ENCODE measurements at places on chromosomes 4 and X.

DNA sequence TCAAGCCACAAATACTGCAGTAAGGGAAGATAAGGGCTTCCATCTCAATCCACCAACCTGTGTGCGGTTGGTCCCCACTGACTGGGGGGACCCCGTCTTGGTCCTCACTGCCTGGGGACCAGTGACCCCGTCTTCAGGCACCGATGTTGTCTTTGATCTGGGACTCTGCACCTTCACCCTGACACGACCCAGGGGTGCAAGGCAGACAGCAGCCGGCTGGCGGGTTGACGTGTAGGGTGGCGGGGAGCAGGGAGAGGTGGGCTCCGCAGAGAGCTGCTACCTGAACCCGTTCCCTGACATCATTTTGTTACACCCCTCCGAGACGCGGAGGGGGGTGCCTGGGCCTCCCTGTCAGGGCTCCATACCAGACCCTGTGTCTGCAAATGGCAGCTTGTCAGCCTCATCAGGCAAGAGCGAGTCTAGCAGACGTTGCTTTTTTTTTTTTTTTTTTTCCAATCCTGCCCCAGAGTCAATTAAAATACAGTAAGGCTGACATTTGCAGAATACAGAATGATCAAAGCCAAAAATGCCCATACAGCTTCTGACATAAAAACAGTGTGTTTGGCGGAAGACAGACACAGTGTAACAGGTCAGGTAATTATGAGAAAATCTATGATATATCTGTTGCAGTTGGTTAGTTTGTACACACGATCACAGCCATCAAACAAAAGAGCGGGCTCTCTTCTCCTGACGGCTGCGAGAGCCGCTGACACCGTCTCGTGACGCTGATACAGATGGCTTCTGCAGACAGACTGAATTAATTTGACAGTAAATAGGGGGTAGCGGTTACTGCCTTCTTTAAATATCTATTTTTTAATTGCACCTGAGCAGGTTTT is 118.6 kb downstream of the CRLF2 start:
- no peak for DNase-seq

GRCh38 chr4:90148574-90149148 is 21.5 kb downstream of the CCSER1 start:
- no peak for DNase-seq

GRCh38 chr4:111334361-111334760 is 711.5 kb upstream of the PITX2 start:
- no peak for DNase-seq

GRCh38 chr4:23828020-23828715 is 61.7 kb downstream of the PPARGC1A start:
- DNase-seq: no peak

- DNase-seq: no peak
Measured at GRCh38 chr4:68904786-68905185, 46.8 kb downstream of the UGT2A3 start.

- no peak for DNase-seq
Measured at GRCh38 chr4:99653916-99654315, 3.7 kb downstream of the C4orf54 start.

DNA sequence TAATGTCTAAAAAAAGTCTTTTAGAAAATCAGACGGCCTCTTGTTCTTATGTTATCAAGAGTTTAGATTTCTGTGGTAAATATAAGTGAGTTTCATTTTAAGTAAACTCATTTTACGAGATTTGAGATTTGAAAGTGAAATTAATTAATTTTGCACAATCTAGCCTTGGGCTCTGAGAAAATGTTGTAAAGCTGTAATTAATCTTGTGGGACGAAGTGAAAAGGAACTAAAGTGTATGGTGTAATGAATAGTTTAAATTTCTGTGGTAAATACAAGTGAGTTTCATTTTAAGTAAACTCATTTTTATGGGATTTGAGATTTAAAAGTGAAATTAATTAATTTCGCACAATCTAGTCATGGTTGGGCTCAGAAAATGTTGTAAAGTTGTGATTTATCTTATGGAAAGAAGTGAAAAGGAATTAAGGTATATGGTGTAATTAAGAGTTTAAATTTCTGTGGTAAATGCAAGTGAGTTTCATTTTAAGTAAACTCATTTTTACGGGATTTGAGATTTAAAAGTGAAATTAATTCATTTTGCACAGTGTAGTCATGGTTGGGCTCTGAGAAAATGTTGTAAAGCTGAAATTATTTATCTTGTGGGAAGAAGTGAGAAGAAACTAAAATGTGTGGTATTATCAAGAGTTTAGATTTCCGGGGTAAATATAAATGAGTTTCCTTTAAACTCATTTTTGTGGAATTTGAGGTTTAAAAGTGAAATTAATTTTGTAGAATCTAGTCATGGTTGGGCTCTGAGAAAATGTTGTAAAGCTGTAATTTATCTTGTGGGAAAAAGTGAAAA is 1.6 kb downstream of the SCML1 start:
- no peak for DNase-seq

GRCh38 chrX:68669871-68670270 is 22.4 kb downstream of the STARD8 start:
- no peak for DNase-seq

DNA sequence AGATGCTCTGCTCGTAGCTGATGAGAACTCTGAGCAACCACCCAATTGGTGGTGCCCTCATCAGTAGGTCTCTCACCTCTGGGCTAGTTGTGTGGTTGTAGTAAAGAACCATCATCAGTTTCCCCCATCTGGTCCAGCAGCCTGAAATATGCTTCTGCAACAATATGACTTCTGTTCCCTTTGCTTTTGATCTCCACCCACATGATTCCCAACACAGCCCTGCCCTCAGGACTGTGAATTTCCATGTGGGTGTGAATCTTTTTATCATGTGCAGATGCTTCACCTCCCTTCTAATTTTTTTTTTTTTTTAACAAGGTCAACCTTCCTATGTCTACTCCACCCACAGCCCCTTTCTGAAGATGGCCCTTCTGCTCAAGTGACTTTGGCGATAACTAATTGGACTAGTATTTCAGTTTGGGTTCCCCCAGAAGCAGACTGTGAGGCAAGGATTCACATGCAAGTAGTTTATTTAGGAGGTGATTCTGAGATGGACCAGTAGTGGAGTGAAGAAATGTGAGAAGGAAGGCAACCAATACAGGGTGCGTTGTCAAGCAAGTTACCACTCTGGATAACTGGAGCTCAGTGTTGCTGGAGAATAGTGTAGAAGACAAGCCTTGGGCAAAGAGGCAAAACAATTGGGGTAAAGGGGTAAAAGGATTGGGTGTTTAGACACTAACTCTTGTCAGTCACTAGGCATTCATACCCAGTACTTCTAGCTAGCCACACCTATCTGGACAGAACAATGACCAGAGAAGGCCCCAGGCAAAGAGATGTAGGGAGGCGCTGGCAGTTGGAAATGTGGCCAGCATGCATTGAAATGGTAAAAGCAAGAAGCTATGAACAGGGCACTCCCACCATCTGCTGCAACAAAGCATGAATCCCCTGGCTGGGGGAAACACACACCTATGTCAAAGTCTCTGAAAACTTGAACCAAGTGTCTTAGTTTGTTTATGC is 466.2 kb downstream of the BCOR start:
- DNase-seq: no peak

GRCh38 chr4:74531963-74532794 is 87.2 kb downstream of the AREG start:
- no peak for DNase-seq

GRCh38 chr4:17544831-17545234 is 29.9 kb downstream of the CLRN2 start:
- DNase-seq: no peak

GRCh38 chr4:89298155-89298554 is 9.4 kb downstream of the GPRIN3 start:
- no peak for DNase-seq

DNA sequence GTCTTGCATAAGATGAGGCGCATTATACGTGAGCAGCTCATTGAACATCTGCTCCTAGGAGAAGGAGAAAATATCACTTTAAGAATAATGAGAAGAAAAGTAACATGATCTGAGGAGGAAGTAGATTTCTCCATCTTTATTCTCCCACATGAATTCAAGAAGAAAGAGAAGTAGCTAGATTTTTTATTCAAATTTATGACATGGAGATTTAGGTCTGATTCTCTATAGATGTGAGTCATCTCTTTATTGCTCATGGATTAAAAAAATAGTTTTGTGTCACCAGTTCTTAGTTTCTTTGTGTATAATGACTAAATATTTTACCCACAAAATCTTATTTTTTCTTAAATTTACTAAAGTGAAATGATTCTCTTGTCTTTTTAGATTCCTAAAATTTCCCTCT is 40.4 kb downstream of the HPGDS start:
- no peak for DNase-seq
